Skin of body (tissue), 3 donors: ENCODE measurements at places on chromosomes 1 and 21. TPM values are rescaled to one million over a fixed set of nuclear protein-coding genes. Genes with fewer than 3 reads are reported as not detected.

Gene NID1
- total RNA-seq: 85.2 TPM

DNA sequence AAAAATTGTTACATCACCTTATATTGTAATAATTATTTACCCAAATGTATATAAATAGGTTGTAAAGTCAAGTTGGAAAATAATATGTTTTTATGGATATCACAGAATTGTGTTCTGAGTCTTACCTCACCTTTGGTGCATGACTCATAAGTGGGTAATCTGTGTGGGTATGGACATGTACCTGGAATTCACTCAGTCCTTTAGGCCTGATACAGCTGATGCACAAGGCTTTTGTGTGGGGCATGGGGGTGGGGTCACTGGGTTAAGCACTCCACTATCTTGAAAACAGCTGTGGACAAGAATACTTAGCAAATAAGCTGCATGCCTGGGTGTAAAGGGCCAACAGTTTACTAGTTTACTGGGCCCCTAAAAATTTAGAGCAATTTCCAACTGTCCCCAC is 34.4 kb downstream of the INKA2 start:
- DNase-seq: no peak

Gene DISC1
- total RNA-seq: 13.9 TPM

Gene NCSTN
- 46.5 TPM for total RNA-seq

Gene PTTG1IP
- 88.6 TPM for total RNA-seq
